GM23248 (cell line): ENCODE measurements at places on chromosomes 16 and 17. TPM values are rescaled to one million over a fixed set of nuclear protein-coding genes. Genes with fewer than 3 reads are reported as not detected.

- DNase-seq: peak; percentile 39
- H3K4me1 ChIP-seq: no peaks in the 10 kb centered on the region
- no peak overlapping the region for H3K4me3 ChIP-seq
Observed at GRCh38 chr17:304461-304860, 48.1 kb downstream of the RPH3AL start.

DNA sequence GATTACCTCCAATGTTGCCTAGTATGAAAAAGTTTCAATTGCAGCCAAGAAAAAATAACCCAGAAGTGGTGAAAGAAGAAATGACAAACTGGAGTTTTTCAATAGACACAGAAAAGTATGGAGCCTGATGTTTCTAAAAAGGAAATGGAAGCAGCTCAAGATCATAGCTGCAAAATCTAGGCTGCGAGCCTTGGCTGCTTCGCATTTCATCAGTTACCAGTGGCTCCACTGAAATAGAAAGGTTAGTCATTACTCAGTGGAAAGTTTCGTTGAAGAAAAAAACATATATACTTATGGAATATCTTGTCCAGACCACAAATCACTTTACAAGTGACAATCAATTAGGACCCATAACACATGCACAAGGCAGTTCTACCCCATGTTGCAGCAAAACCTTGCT lies 206.8 kb upstream of the SOX9 start:
- DNase-seq: no peak
- no peaks in the 10 kb centered on the region for H3K27me3 ChIP-seq
- H3K27ac ChIP-seq: no peak overlapping the region
- no peak overlapping the region for H3K4me3 ChIP-seq

DNA sequence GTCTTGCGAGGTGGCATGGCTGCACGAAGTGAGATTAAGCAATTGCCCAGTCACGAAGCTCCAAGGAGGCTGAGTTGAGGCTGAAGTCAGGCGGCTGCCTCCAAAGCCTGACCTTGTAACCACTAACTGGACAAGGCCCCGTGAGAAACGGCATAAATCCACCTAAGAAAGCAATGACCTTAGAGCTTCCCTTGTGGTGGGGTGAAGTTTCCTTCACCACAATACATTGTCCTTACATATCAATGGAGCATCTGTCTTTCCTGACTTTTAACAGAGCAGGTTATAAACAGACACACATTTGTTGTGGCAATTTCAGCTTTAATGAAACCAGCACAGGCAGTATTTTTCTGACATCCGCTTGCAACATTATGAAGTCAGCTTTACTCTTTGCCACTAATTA lies 2.5 kb upstream of the MED9 start:
- H3K4me3 ChIP-seq: no peak overlapping the region
- no peak overlapping the region for H3K27ac ChIP-seq
- peaks cover 8% of the 10 kb centered on the region for H3K4me1 ChIP-seq
- peaks cover 24% of the 10 kb centered on the region for H3K27me3 ChIP-seq
- H3K36me3 ChIP-seq: no peaks in the 10 kb centered on the region

- no peak overlapping the region for H3K4me3 ChIP-seq
- no peak for DNase-seq
- no peaks in the 10 kb centered on the region for H3K36me3 ChIP-seq
- H3K27me3 ChIP-seq: no peaks in the 10 kb centered on the region
Observed at GRCh38 chr17:17987187-17987896, 14.7 kb downstream of the DRC3 start.

GRCh38 chr16:54165912-54166865 lies 120.4 kb downstream of the IRX3 start:
- DNase-seq: no peak
- no peak overlapping the region for H3K27ac ChIP-seq
- H3K4me1 ChIP-seq: no peaks in the 10 kb centered on the region
- 0 out of 2 replicates have a peak, but pooled peaks cover 4% of the 10 kb centered on the region for H3K27me3 ChIP-seq

EIF4A3 gene
- total RNA-seq: 75.1 and 84.5 TPM in 2 replicates

BCL6B gene
- total RNA-seq: not detected in 2 replicates

- H3K36me3 ChIP-seq: no peaks in the 10 kb centered on the region
- H3K4me3 ChIP-seq: no peak overlapping the region
- no peaks in the 10 kb centered on the region for H3K4me1 ChIP-seq
- H3K27ac ChIP-seq: no peak overlapping the region
- no peak for DNase-seq
Observed at GRCh38 chr16:78645657-78646056, 546.2 kb downstream of the WWOX start.

DNA sequence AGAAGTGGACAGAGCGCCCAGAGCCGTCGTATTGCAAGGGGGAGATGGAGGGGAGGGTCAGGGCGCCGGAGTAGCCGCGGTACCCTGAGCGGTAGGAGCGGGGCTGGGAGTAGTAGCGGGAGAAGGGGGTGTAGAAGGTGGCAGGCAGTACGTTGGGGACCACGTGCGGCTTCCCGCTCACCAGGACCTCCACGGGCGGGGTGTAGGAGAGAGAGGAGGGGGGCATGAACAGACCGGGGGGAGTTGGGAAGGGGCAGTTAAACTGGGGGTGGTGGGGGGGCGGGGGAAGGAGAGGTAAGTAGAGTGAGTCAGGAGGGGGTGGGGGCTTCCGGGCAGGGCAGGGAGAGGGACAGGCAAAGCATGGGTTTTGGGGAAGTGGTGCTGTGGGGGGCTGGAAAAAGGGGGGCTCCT lies 16.8 kb downstream of the ST6GALNAC2 start:
- no peak overlapping the region for H3K27ac ChIP-seq
- H3K36me3 ChIP-seq: peaks cover 12% of the 10 kb centered on the region; the same call in 1 of the 2 replicates
- DNase-seq: no peak
- no peaks in the 10 kb centered on the region for H3K4me1 ChIP-seq
- H3K27me3 ChIP-seq: no peaks in the 10 kb centered on the region
- H3K4me3 ChIP-seq: no peak overlapping the region

DNA sequence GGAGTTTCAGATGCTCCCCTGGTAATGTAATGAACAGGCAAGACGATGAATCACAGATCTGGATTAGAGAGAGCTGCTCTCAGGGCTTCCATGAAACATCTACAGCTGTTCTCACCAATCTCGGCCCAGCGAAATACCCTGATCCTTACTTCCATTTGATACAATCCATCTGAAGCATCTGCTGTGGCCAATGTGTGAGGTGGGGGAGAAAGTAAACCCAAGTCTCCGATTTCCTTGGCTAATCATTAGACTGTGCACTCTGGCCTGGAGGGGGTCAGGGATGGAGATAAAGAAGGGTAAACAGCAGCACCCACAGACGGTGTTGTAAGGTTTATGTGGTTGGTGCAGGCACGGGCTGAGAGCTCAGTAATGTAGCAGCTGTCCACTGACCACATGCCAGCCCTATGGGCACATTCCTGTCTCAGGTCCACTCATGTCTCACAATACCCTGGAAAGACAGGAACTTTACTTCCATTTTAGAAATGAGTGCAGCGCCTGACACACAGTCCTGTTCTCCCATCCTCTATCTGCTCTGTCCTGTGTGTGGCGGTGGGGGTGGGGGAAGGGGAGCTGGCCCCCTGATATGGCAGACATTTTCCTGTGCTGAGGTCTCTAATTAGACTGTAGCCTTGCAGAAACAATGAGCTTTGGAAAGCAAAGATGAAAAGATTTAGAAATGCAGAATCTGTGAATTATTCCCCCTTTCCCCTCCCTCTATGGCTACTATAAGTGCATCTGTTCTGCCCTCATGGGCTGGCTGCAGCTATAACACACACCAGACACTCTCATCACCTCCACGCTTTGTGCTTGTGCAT lies 48.3 kb upstream of the ERN1 start:
- H3K27me3 ChIP-seq: no peaks in the 10 kb centered on the region
- peaks cover 15% of the 10 kb centered on the region; the same call in 1 of the 2 replicates for H3K36me3 ChIP-seq
- 0 out of 2 replicates have a peak, but pooled peaks cover 6% of the 10 kb centered on the region for H3K4me1 ChIP-seq
- H3K27ac ChIP-seq: no peak overlapping the region

NPTX1 gene
- total RNA-seq: 0.25 and 1.1 TPM in 2 replicates

DNA sequence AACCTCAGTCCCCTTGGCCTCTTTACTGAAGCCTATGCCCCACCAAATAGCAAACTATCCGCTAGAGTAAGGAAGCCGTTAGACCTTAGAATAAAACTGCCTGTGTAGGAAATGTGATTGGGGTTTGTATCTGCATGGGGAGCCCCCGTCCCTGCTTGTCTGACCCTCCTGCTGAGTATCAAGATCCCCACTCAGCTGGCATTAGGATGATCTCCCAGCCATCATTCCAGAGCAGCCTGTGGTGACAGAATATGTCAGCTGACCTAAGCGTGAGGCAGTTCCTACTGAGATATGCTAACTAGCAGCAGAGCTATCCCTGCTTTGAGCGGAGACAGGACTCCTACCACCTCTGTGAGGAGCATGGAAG lies 645 bp upstream of the GFOD2 start:
- H3K27ac ChIP-seq: peak overlapping the region; percentile 84

SPEM1 gene
- not detected in 2 replicates for total RNA-seq

DNA sequence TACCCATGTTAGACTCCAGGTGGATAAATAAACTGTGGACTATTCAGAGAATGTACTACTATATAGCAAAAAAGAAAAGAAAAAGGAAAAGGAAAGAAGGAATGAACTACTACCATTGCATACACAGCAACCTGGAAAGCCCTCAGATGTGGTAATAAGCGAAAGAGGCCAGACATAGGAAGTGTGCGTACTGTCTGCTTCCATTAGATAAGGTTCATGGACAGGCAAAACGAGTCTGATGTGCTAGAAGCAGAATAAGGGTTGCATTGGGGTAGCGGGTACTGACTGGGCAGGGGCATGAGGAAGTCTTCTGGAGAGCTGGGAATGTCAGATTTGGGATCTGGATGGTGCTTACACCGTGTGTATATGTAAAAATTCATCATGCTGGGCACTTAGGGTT lies 21.8 kb downstream of the CLEC16A start:
- H3K4me3 ChIP-seq: no peak overlapping the region
- no peaks in the 10 kb centered on the region for H3K27me3 ChIP-seq
- peaks cover 10% of the 10 kb centered on the region; the same call in 1 of the 2 replicates for H3K36me3 ChIP-seq

ZNF319 gene
- total RNA-seq: 0.63 and 8.2 TPM in 2 replicates

ABCA8 gene
- total RNA-seq: 8.0 and 14.4 TPM in 2 replicates

DNA sequence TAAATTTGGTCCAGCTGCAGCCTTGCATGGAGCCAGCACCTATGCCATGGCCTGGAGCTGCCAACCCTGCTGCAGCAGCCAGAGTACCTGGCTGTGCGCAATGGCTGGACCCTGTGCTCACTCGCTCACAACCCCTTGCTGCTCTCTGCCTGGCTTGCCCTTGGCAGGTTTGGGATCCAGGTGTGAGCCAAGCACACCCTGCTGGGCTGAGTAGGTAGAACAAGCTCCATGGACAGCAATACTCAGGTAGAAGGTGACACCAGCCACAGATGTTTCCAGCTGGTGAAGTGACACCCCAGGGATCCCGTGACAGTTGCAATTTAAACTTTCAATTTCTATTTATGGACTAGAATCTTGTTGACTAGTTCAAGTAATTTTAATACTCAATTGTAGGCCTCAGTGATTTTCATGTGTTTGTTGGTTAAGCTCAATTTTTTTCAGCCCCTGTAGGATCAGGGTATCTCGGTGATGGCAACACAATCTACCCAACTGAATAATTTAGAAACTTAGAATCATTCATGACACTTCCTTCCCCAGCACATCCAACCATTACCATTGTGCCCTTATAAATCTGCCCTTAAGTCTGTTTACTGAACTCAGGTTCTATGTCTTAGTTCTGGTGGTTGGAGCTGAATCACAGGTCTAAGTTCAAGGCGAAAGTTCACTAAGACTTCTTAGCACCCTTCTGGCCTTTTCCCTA lies 480.0 kb downstream of the PMP22 start:
- H3K27me3 ChIP-seq: no peaks in the 10 kb centered on the region
- H3K27ac ChIP-seq: no peak overlapping the region
- DNase-seq: no peak
- H3K36me3 ChIP-seq: no peaks in the 10 kb centered on the region
- no peak overlapping the region for H3K4me3 ChIP-seq

DNA sequence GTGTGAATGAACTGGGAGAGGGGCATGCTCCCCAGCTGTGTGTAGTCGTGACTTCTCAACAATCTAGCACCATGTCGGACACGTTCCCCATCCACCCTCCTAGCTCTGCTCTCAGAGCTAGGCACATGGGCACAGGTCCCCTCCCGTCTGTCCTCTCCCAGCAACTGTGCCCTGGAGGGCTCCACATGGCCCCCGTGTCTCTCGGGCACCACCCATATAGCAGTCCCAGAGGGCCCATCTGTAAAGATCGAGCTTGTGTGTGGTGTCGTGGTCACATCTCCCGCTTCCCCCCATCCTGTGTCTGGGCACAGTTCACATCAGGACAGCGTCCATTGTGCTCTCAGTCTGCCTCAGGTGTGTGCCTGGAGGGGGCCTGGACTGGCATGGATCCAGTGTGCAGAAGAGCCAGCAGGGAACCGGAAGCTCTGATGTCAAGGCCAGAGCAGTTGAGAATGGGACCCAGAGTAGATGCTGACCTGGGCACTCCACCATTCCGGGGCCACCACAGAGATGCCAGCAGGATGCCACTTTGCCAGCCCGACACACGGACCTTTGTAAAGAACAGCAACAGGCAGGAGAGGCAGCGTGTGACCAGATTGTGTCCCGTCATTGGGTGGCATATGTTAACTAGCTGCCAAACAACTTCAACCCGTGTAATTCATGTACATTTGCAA lies 55.7 kb downstream of the MARF1 start:
- DNase-seq: no peak
- no peaks in the 10 kb centered on the region for H3K27me3 ChIP-seq
- no peak overlapping the region for H3K27ac ChIP-seq
- H3K36me3 ChIP-seq: peaks cover 50% of the 10 kb centered on the region
- no peak overlapping the region for H3K4me3 ChIP-seq

MRPL10 gene
- 24.8 and 37.3 TPM in 2 replicates for total RNA-seq

DNA sequence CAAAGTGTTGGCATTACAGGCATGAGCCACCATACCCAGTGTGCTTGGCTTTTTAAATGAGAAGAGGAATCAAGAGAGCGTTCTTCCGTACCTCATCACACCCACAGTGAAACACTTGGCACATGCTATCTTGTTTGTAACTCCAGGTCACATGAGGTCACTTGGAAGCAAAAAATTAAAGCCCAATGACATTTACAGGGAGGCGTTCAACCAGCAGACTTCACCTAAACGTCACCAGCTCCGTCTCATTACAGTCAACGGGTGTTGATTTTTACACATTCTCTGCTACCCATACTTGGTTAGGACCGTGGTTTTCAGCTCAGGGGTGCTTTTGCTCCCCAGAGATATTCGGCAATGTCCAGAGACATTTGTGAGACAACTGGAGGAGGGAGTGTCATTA lies 127.0 kb downstream of the XYLT1 start:
- H3K4me1 ChIP-seq: peaks cover 21% of the 10 kb centered on the region
- H3K27ac ChIP-seq: no peak overlapping the region
- DNase-seq: no peak

C16orf46 gene
- 1.3 TPM in 1 of 2 replicates, not detected in the other for total RNA-seq
